ENCODE measurements at places on chromosomes 12 and 14.

GRCh38 chr14:57871459-57872080 lies 5.7 kb upstream of the SLC35F4 start:
- no peak for DNase-seq
- no peaks in the 10 kb centered on the region for H3K4me1 ChIP-seq
- no peaks in the 10 kb centered on the region for H3K27me3 ChIP-seq
- H3K27ac ChIP-seq: no peak overlapping the region

GRCh38 chr12:113239811-113240331 lies 18.6 kb downstream of the TPCN1 start:
- H3K27me3 ChIP-seq: no peaks in the 10 kb centered on the region
- H3K4me1 ChIP-seq: peaks cover 79% of the 10 kb centered on the region
- DNase-seq: peak; percentile 95
- no peaks in the 10 kb centered on the region for H3K36me3 ChIP-seq

- H3K36me3 ChIP-seq: no peaks in the 10 kb centered on the region
- no peak for DNase-seq
- no peaks in the 10 kb centered on the region for H3K27me3 ChIP-seq
- H3K27ac ChIP-seq: no peak overlapping the region
- H3K4me1 ChIP-seq: no peaks in the 10 kb centered on the region
These were observed 26.0 kb upstream of the TMTC2 start for GRCh38 chr12:82660541-82661325.

GRCh38 chr12:104220931-104221330 lies 5.4 kb downstream of the TXNRD1 start:
- H3K4me1 ChIP-seq: peaks cover 4% of the 10 kb centered on the region
- DNase-seq: no peak
- H3K27me3 ChIP-seq: peaks cover 4% of the 10 kb centered on the region
- H3K36me3 ChIP-seq: no peaks in the 10 kb centered on the region

- peaks cover 36% of the 10 kb centered on the region for H3K4me1 ChIP-seq
- H3K27ac ChIP-seq: peak overlapping the region; percentile 96
- H3K27me3 ChIP-seq: no peaks in the 10 kb centered on the region
- peak; percentile 89 for DNase-seq
These were observed 5.5 kb upstream of the TC2N start for GRCh38 chr14:91872517-91873470.

GRCh38 chr12:45728630-45729232 lies 775 bp upstream of the ARID2 start:
- H3K27ac ChIP-seq: peak overlapping the region; percentile 98
- no peaks in the 10 kb centered on the region for H3K27me3 ChIP-seq
- no peaks in the 10 kb centered on the region for H3K36me3 ChIP-seq
- H3K4me3 ChIP-seq: peak overlapping the region; percentile 81
- H3K4me1 ChIP-seq: peaks cover 3% of the 10 kb centered on the region
- peak; percentile 98 for DNase-seq

DNA sequence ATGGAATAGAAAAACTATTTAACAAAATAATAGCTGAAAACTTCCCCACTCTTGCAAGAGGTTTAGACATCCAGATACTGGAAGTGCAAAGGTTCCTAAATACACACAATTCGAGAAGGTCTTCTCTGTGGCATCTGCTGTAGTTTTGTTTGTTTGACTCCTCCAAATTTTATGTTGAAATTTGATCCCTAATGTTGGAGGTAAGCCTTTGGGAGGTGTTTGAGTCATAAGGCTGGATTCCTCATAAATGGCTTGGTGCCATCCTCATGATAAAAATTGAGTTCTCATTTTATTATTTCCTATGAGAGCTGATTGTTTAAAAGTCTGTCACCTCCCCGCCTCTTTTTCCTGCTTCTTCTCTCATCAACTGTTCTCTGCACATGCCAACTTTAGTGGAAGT lies 182.7 kb downstream of the MYRFL start:
- H3K4me1 ChIP-seq: no peaks in the 10 kb centered on the region
- H3K27ac ChIP-seq: no peak overlapping the region
- H3K4me3 ChIP-seq: no peak overlapping the region
- H3K27me3 ChIP-seq: no peaks in the 10 kb centered on the region
- H3K36me3 ChIP-seq: no peaks in the 10 kb centered on the region
- no peak for DNase-seq

DNA sequence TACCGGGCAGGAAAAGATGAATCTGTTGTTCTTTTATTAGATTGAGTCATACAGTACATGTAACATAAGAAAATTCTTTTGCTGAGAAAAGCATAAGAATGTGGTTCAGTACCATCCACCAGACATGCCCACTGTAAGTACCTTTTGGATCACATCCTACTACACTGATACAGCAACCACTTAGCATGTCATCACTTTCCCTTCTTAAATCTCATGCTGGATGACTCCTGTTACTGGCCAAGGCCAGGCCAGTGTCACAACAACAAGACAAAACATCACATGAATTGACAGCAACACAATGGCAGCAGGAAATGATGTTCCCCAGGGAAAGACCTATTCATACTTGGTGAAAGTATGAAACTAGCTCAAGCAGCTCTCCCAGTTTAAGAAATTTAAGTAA lies 46.4 kb downstream of the STXBP6 start:
- no peaks in the 10 kb centered on the region for H3K36me3 ChIP-seq
- H3K27ac ChIP-seq: no peak overlapping the region
- no peaks in the 10 kb centered on the region for H3K27me3 ChIP-seq
- DNase-seq: no peak
- H3K4me3 ChIP-seq: no peak overlapping the region

GRCh38 chr12:78185109-78185508 lies 354.4 kb downstream of the NAV3 start:
- H3K27ac ChIP-seq: no peak overlapping the region
- no peak overlapping the region for H3K4me3 ChIP-seq
- no peak for DNase-seq
- H3K4me1 ChIP-seq: no peaks in the 10 kb centered on the region
